SK-MEL-5 (cell line): ENCODE measurements at places on chromosomes 4 and X. TPM values are rescaled to one million over a fixed set of nuclear protein-coding genes. Genes with fewer than 3 reads are reported as not detected.

The MID1IP1 gene
- 41.4 and 43.0 TPM in 2 replicates for total RNA-seq

The ABHD18 gene
- total RNA-seq, result 4.5 and 5.1 TPM in 2 replicates

The XK gene
- total RNA-seq, result 0.08 and 0.26 TPM in 2 replicates

The USP9X gene
- total RNA-seq, result 78.9 and 92.2 TPM in 2 replicates

The CNOT6L gene
- 3.1 and 7.2 TPM in 2 replicates for total RNA-seq

The SNCA gene
- total RNA-seq, result 179 and 186 TPM in 2 replicates

DNA sequence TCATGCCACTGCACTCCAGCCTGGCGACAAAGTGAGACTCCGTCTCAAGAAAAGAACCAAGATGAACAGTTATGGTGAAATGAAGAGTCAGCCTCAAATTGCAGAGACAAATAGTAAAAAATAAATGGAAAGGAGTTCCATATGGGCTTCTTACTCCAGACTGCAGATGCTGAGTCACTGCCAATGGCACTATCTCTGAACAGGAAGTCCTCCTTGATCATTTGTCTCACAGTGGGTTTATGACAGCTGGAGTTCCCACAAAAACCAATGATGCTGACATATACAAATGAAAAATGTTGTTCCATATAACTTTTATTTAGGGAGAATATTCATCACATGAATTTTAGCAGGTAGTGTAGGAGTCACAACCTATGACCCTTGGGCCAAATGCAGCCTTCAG lies 631.6 kb downstream of the PCDH18 start:
- no peak for DNase-seq

DNA sequence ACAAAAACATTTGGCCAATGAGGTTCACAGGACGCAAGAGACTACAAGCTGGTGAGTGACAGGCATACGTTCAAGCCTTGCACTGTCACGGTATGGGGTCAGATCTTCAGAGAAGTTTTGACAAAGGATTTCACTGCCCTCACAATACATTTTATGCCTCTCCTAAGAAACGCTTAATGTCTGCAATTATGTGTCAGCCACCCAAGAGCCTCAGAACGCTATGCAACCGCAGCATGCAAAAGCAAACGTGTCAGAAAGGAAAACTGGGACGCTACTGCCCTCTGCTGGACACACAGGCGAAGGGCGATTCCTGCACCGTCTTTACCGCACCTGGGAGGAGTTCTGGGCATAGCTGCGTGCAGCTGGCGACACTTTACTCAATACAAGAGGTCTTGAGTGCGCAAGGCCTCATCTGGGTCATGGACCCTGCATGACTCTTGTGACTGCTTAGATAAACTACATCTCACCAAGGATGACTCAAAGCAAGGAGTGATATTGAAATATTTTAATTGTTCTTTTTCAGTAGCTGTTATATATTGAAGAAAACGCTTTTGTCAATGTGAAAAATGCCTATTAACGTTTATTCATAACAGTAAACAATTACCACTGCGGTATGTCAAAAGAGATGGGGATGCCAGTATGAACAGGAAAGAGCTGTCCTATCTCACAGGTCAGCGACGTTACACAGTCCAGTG lies 147.6 kb upstream of the FRG1 start:
- DNase-seq, result peak; percentile 86

DNA sequence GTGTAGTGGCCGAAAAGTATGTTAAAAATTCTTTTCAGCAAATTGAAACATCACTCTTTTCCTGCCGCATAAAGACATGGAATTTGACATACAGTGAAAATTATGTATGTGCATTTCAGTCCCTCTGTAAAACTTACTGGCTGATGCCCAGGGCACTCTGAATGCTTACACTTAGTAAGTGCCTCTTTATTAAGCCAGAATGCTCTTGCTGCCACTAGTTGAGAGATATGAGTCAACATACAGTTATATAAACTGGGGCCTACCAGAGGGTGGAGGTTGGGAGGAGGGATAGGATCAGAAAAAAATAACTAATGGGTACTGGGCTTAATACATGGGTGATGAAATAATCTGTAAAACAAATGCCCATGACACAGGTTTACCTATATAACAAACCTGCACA lies 38.1 kb upstream of the TRPC5 start:
- no peak for DNase-seq

The SHROOM4 gene
- 3.0 TPM in 2 replicates for total RNA-seq

DNA sequence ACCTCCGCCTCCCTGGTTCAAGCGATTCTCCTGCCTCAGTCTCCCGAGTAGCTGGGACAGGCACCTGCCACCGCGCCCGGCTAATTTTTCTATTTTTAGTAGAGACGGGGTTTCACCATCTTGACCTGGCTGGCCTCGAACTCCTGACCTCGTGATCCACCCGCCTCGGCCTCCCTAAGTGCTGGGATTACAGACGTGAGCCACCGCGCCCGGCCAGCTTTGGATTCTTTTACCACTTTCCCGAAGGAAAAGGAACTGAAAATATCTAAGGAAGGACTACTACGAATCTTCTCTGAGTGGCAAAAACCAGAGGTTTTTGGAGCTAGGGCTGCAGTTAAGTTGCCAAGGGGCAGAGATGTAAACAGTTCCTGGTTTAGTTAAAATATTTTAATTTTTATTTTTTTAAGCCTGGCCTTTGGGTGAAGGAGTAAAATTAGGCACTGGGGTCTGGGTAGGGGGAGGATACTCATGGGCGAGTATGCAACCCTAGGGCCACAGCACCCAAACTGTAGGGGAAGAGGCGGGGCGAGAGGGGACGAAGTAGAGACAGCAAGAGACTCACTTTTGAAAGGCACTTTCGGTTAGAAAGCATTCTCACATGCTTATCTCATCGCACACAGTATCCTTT lies 525 bp upstream of the CISD2 start:
- peak; percentile 1 for DNase-seq

DNA sequence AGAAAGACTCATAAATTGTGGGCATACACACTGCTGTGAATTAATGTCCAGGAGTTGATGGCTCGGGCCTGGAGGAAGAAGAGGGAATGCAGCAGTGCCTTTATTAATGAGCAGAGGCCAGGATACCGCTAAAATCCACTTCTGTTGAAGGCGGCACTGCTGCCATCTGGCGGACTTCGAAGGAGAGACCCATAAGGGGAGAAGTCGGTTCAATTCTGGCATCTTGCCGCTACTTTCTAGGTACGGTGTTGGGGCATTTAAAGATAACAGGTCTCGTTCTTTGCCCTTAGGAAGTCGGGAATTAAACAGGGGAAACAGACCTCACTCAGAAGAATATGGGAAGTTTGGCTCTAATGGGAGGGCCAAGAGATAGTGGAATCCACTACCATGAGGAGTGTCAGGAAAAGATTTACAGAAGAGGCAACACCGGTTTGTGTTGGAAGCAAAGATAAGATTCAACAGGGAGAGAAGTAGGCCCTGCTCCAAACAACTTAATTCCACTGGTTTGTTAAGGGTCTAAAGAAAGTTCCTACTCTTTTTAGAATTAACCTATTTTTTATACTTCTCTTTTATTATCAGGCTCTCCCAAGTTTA lies 133.6 kb upstream of the GIMD1 start:
- peak; percentile 70 for DNase-seq

GRCh38 chrX:9141496-9141895 lies 107.6 kb upstream of the FAM9B start:
- DNase-seq, result peak; percentile 57
